ENCODE measurements at places on chromosomes 12 and 14. TPM values are rescaled to one million over a fixed set of nuclear protein-coding genes. Genes with fewer than 3 reads are reported as not detected.

DNA sequence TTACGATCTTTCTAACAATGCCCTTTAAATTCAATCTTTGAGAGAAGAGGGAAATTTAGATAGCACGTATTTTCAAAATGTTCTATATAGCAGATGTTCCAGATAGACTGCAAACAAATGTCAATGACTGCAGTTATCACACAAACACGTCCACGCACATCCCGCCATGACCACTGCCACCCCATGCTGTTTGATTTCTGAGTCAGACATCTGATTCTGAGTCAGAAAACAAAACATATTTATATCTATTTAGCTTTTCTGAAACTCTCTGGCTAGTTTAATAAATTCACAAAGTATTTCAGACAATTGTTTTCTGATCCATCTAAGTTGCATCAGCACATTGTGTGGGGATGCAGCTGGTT lies 105.9 kb upstream of the BCAT1 start:
- H3K27ac ChIP-seq, result peak overlapping the region; percentile 93
- peak overlapping the region; percentile 87 for H3K4me3 ChIP-seq
- H3K4me1 ChIP-seq, result peaks cover 50% of the 10 kb centered on the region
- no peaks in the 10 kb centered on the region for H3K27me3 ChIP-seq
- DNase-seq, result peak; percentile 83

POTEM gene
- not detected for total RNA-seq

- no peaks in the 10 kb centered on the region for H3K27me3 ChIP-seq
- H3K4me1 ChIP-seq, result no peaks in the 10 kb centered on the region
- no peak overlapping the region for H3K27ac ChIP-seq
- DNase-seq, result no peak
- no peak overlapping the region for H3K4me3 ChIP-seq
- no peaks in the 10 kb centered on the region for H3K36me3 ChIP-seq
Observed at GRCh38 chr14:42424501-42424900, 817.8 kb downstream of the LRFN5 start.

CCDC184 gene
- total RNA-seq, result 0.38 TPM

DNA sequence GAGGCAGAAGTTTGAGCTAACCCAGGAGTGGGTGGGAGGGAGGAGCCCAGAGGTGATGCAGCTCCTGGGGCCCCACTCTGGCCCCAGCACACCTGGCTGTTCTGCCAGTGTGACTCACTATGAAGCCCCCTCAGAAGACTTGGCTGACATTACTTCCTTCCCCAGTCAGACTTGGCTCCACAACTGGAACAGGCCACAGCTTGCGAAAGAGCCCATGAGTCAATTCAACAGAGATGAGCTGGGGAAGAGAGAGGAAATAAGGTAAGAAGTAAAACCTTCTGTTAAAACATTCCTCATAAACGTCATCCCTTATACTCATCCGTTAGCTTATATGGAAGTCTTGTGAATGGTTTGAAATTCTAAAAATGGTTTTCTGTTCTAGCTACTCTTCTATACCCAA lies 245.9 kb downstream of the ADAMTS20 start:
- no peak overlapping the region for H3K27ac ChIP-seq
- no peaks in the 10 kb centered on the region for H3K27me3 ChIP-seq
- H3K4me1 ChIP-seq, result no peaks in the 10 kb centered on the region

CREBL2 gene
- total RNA-seq, result 17.3 TPM

CCDC38 gene
- not detected for total RNA-seq

GRCh38 chr12:131737150-131737827 lies 26.4 kb downstream of the SFSWAP start:
- H3K36me3 ChIP-seq, result peaks cover 47% of the 10 kb centered on the region
- no peaks in the 10 kb centered on the region for H3K27me3 ChIP-seq
- no peaks in the 10 kb centered on the region for H3K4me1 ChIP-seq
- H3K4me3 ChIP-seq, result no peak overlapping the region

- H3K27me3 ChIP-seq, result no peaks in the 10 kb centered on the region
- no peak overlapping the region for H3K27ac ChIP-seq
- DNase-seq, result no peak
- peaks cover 6% of the 10 kb centered on the region for H3K36me3 ChIP-seq
- H3K4me3 ChIP-seq, result no peak overlapping the region
Observed at GRCh38 chr14:61296151-61296550, 15.0 kb upstream of the TMEM30B start.

- H3K27me3 ChIP-seq, result no peaks in the 10 kb centered on the region
- DNase-seq, result no peak
- no peak overlapping the region for H3K27ac ChIP-seq
- H3K36me3 ChIP-seq, result no peaks in the 10 kb centered on the region
- H3K4me1 ChIP-seq, result no peaks in the 10 kb centered on the region
Observed at GRCh38 chr12:85489194-85489593, 209.2 kb downstream of the ALX1 start.

DNA sequence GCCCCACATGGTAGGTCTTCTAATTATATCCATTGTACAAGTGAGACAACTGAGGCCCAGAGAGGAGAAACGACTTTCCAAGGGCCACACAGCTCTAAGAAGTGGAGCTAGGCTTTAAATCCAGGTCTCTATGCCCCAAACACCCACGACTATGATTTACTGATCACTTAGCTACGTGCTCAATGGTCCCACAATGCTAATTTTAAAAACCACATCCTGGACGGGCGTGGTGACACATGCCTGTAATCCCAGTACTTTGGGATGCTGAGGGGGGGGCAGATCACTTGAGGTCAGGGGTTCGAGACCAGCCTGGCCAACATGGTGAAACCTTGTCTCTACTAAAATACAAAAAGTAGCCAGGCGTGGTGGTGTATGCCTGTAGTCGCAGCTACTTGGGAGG lies 8.4 kb upstream of the MLEC start:
- H3K36me3 ChIP-seq, result no peaks in the 10 kb centered on the region
- peak overlapping the region; percentile 7 for H3K27ac ChIP-seq
- H3K4me1 ChIP-seq, result peaks cover 21% of the 10 kb centered on the region

DNA sequence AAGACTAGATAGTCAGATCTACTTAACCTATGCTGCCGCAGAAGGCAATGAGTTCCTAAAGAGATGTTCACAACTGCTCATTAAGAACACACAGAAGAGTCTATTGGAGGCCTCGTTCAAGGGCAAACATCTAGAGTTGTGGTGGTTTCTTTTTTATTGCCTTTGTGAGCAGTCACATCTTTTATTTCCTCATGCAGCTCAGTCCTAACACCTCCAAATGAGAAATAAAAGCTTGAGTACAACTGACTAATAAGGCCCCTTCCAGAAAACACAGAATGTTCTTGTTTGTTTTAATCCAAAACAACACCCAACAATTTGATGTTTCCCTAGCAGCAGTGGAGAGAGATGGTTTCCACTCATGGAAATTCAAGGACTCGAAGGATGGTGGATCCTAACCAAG lies 123.5 kb upstream of the NOS1 start:
- no peak overlapping the region for H3K27ac ChIP-seq
- no peaks in the 10 kb centered on the region for H3K27me3 ChIP-seq
- H3K4me1 ChIP-seq, result no peaks in the 10 kb centered on the region
- no peak for DNase-seq

GRCh38 chr14:104977008-104977680 lies 1.0 kb downstream of the AHNAK2 start:
- no peak for DNase-seq
- H3K36me3 ChIP-seq, result no peaks in the 10 kb centered on the region
- H3K27me3 ChIP-seq, result peaks cover 24% of the 10 kb centered on the region
- H3K27ac ChIP-seq, result no peak overlapping the region
- H3K4me3 ChIP-seq, result peak overlapping the region; percentile 82

- peaks cover 7% of the 10 kb centered on the region for H3K36me3 ChIP-seq
- H3K27ac ChIP-seq, result no peak overlapping the region
- DNase-seq, result no peak
- H3K4me1 ChIP-seq, result no peaks in the 10 kb centered on the region
- H3K4me3 ChIP-seq, result no peak overlapping the region
- H3K27me3 ChIP-seq, result no peaks in the 10 kb centered on the region
Observed at GRCh38 chr12:26704684-26705460, 128.1 kb downstream of the ITPR2 start.

DNA sequence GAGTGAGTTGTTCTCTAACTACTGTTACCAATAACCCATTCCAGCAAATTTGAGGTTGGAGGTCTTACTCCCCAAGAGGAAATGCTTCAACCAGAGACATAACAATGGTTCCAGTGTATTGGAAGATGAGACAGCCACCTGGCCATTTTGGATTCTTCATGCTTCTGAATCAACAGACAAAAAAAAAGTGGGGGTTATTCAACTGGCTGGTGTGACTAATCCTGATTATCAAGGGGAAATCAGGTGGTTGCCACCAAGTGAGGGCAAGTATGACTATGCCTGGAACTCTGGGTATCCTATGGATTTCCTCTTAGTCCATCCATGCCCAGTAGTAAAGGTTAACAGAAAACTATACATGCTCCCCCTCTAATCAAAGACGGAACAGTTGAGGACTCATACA lies 29.9 kb upstream of the ZNF641 start:
- peaks cover 5% of the 10 kb centered on the region for H3K27me3 ChIP-seq
- H3K36me3 ChIP-seq, result no peaks in the 10 kb centered on the region
- H3K27ac ChIP-seq, result no peak overlapping the region
- no peak overlapping the region for H3K4me3 ChIP-seq

GRCh38 chr12:41174602-41175001 lies 13.5 kb upstream of the PDZRN4 start:
- no peaks in the 10 kb centered on the region for H3K27me3 ChIP-seq
- no peaks in the 10 kb centered on the region for H3K4me1 ChIP-seq
- H3K27ac ChIP-seq, result no peak overlapping the region
- no peaks in the 10 kb centered on the region for H3K36me3 ChIP-seq
- no peak overlapping the region for H3K4me3 ChIP-seq

DNA sequence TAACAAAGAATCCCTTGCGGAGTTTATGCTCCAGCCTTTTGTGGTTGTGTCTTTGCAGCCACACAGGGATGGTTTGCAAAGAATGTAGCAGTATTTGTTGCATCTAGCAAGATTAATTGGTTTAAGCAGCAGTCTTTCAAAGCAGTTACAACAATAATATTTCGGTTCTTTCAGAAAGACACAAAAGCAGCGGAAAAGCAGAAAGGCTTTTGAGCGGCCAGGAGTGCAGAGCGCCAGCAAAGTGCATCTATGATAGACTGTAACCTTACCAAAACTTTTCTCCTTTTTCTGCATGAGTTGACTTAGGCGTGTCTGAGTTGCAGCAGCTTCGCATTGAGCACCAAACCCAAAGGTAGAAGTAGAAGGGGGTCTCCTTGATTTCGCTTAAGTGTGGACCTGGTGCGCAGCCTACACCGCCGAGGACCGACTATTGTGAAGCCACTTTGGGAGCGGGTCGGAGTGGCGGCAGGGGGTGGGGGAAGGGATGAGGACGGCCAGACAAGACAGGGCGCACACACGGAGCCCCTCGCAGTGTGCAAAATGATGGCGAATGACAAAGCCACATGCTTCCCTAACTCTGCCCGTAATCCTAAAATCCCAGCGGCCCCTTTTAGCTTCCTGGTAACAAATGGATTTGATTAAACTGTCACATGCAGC lies 1.2 kb downstream of the LMO3 start:
- peaks cover 6% of the 10 kb centered on the region for H3K4me1 ChIP-seq
- H3K4me3 ChIP-seq, result no peak overlapping the region
- peaks cover 47% of the 10 kb centered on the region for H3K27me3 ChIP-seq

DNA sequence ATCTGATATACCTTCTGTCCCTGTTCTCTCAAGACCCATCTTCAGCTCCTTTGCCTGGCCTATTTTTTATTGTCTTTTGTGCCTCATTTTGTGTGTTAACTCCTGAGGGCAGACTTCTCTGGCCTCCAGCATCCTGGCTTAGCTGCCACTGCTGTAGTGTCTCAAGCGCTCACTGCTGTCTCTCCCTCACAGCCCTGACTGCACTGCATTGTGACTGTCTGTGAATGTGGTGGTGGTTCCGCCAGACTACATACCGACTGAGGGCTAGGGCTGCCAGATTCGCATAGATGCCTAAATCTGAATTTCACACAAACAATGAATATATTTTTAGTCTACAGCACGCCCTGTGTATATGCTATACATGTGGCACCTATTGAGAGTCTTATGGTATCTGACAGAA lies 1088.9 kb upstream of the TMEM132C start:
- no peaks in the 10 kb centered on the region for H3K4me1 ChIP-seq
- no peak overlapping the region for H3K27ac ChIP-seq
- no peak overlapping the region for H3K4me3 ChIP-seq
- no peaks in the 10 kb centered on the region for H3K36me3 ChIP-seq
- no peak for DNase-seq

KRT72 gene
- not detected for total RNA-seq

SLC7A7 gene
- total RNA-seq, result 0.40 TPM

GRCh38 chr12:47721431-47721973 lies 3.8 kb downstream of the ENDOU start:
- H3K27ac ChIP-seq, result no peak overlapping the region
- peaks cover 2% of the 10 kb centered on the region for H3K36me3 ChIP-seq
- no peaks in the 10 kb centered on the region for H3K27me3 ChIP-seq
- peaks cover 41% of the 10 kb centered on the region for H3K4me1 ChIP-seq
- H3K4me3 ChIP-seq, result peak overlapping the region; percentile 6
- DNase-seq, result peak; percentile 63

GRCh38 chr12:3252450-3252891 lies 175.3 kb downstream of the TSPAN9 start:
- H3K27ac ChIP-seq, result no peak overlapping the region
- H3K36me3 ChIP-seq, result no peaks in the 10 kb centered on the region
- peaks cover 6% of the 10 kb centered on the region for H3K4me1 ChIP-seq
- no peak overlapping the region for H3K4me3 ChIP-seq

CLEC6A gene
- not detected for total RNA-seq

SLC38A4 gene
- total RNA-seq, result not detected

- peaks cover 2% of the 10 kb centered on the region for H3K27me3 ChIP-seq
- H3K4me3 ChIP-seq, result no peak overlapping the region
- DNase-seq, result no peak
- H3K4me1 ChIP-seq, result no peaks in the 10 kb centered on the region
- H3K36me3 ChIP-seq, result no peaks in the 10 kb centered on the region
Observed at GRCh38 chr14:102241147-102241546, 63.8 kb downstream of the MOK start.

DNA sequence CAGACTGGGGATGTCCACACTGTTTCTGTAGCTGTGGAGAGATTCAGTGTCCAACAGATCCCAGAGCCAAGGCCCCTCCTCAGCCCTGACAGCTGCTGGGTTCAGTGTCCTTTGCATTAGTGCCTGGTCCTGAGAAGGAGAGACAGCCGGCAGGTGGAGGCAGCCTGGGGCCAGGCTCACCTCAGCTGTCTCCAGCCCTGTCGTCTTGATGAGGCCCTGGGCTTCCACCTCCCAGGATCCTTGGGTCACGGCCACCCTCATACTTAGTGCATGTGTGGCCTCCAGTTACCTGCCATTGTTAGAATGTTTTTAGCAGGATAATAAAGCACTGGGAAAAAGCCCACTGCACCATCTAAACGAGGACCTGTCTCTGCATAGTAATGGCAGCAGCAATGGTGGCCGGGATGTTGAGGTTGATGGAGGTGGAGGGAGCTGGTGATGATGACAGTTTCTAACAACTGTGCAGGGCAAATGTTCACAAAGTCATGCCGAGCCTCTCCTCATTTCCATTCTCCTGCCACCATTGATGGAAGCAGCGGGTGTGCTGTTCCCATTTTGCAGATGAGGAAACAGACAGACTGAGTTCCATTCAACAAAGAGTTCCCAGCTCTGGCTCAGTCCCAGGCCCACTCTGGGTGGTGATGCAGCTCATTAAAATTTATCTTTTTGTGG lies 17.7 kb downstream of the ASB2 start:
- peak overlapping the region; percentile 86 for H3K4me3 ChIP-seq
- peaks cover 93% of the 10 kb centered on the region for H3K4me1 ChIP-seq
- H3K36me3 ChIP-seq, result peaks cover 34% of the 10 kb centered on the region
